ENCODE measurements at places on chromosomes 6 and 20.

- no peak for DNase-seq
Measured at GRCh38 chr6:53492860-53493634, 51.9 kb downstream of the GCLC start.

DNA sequence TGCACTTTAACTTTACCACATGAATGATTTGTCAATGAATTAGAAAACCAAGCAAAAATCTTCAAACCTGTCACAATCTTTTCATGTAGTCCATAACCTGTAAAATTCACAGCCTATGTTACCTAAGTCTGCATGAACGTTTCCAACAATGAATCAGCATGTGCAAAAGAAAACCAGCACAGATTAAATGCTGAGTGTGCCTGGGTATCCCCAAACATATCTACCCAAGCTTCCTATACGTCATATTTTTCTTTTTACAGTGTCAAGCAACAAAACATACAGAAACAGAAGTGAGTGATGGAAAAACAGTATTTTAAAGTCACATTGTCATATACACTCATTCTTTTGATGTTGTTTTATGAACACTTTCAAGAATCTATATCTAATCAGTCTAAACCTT is 713.5 kb downstream of the RFPL4B start:
- DNase-seq: no peak

DNA sequence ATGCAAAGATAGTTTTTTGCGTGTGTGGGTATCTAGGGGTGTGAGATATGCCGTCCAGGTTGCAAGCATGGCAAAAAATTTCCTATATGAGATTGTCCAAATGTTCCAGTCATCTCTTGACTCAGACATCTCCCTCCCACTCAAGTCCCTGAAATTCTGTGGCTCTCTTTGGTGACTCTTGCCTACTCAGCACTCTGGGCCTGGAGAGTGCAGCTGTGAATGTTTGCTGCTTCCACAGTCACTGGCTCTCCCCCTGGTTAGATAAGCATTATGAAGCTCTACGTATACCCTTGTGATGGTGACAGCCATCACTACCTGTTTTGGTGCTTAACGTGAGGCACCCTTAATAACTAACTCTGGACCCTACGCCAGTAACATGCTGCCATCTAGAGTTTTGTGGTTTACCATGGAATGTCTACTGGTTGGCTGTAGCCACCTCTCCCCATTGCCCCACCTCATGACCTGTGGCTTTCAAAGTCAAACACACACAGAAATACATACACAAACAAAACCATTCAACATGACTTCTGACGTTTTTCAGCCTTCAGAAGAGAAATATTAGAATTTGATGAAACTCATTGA is 621.9 kb upstream of the CITED2 start:
- DNase-seq: no peak

DNA sequence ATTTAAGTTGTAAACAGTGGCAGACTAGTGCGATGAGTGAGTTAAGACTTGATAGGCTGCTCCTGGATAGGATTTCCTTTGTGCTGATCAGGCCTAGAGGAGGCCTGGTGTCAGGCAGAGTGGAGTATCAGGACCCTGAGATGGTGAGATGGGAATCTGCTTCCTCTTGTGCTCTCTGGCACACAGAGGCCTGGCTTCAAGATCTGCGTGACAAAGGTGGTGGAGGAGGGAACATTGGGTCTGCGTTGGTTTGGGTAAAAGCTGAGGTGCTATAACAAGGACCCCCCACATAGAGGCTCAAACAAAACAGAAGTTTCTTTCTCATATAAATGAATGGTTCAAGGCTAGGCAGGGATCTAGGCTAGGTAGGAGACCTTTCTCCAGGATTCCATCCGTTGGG is 20.3 kb downstream of the SCAND1 start:
- DNase-seq: no peak

- no peak for DNase-seq
Measured at GRCh38 chr6:18609715-18610114, 222.6 kb downstream of the RNF144B start.

- no peak for DNase-seq
Measured at GRCh38 chr6:16292942-16293341, 54.6 kb downstream of the GMPR start.

GRCh38 chr6:133101790-133102189 is 139.4 kb upstream of the EYA4 start:
- DNase-seq: no peak

GRCh38 chr6:119162134-119162775 is 83.8 kb upstream of the FAM184A start:
- no peak for DNase-seq

- no peak for DNase-seq
Measured at GRCh38 chr20:5077761-5078387, 41.9 kb downstream of the PCNA start.

DNA sequence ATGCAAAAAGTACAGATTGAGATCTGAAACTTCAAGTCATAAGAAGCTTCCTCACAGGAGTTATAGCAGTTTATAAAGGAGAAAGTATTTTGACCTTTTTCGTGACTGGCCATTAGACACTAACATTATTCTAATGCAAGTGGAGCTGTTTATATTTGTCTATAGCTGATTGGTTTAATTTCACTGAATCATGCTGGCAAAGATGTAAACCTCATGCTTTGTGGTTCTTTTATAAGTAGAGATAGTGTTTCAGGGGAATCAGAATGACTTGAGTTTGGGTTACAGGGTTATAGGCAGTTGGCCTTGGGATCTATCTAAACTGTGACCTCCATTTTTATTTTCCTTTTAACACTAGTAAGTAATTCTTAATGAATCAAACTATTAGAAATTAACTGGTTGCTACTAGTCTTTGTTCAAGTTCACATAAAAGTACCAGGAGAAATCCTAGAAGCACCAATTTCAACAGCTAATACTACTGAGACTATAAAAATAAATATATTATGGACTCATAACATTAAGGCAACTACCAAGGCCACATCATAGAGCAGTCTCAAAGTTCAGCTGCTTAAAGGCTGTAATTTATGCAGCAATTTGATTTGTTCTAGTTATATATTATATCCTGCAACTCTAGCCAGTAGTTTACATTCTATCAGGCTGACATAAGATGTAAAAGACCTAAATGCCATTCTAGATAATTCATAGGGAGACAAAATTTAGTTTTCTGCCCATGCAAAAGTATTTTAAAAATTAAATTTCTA is 94.0 kb downstream of the RNGTT start:
- no peak for DNase-seq

DNA sequence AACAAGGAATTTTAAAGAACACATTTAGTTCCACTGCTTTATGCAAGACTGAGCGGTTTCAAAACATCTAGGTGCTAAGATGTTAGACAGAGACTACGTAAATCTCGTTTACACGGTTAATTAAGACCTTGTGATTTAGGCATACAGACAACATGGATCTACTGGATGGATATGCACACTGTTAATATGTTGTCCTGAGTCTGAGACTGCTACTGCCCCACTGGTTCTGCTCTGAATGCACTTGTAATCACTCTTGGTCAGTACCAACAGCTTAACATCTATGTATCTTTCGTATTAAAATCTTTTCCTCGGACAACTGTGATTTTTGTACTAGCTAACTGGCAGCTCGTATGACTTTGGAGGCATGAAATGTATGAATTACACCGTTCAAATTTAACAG is 3.1 kb downstream of the MAN1A1 start:
- DNase-seq: no peak

GRCh38 chr6:109383438-109383940 is 1.2 kb upstream of the CD164 start:
- no peak for DNase-seq

DNA sequence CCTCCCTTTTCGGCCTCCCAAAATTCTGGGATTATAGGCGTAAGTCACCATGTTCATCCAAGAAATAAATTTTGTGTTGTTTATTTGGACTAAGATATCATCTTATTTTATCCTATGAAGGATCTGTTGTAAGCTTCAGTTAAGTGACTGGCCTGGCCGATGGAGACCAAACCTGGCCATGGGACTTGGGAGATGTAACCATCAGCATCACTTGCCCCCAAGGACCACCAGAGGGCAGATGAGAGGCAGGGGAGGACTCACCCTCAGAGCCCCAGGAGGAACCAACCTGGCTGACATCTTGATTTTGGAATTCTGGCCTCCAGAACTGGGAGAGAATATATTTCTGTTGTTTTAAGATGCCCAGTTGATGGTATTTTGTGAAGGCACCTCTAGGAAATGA is 266.7 kb downstream of the CDH26 start:
- DNase-seq: no peak

DNA sequence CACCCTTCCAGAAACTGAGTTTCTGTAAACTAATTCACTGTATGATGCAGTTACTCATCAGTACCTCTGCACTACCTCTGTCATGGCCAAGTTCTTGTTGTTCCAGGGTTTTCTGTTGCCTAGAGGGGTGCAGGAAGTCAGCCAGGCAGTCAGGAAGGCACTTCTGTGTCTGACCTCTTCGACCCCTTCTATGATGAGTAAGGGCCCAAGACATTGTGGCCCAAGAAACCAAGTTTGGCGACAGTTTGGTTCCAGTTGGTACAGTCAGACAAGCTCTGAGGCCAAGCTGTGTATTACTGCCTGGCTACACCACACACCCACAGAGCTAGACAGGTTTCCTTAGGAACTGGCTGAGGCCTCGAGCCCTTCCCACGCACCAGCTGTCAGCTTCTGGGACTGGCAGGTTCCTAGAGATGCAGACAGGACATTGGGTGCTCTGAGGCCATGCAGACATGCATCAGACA is 41.2 kb downstream of the TRAF3IP2 start:
- no peak for DNase-seq

DNA sequence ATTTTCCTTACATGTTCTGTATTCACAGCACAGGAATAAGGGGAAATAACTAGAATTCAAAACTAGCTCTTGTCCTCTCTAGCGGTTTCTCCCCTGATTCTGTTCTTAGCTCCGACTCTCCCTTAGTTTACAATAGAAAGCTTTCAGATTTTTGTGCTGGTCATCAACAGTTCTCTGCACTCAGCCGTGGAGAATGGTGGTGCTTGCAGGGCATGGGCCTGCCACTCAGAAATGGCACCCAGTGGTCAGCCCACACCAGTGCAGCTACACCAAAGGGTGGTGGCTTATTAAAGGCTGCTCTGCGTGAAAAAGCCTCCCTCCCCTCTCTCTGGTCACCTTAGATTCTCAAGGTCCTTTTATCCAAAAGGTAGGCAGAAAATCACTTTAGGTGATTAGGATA is 123.5 kb downstream of the SASH1 start:
- no peak for DNase-seq

DNA sequence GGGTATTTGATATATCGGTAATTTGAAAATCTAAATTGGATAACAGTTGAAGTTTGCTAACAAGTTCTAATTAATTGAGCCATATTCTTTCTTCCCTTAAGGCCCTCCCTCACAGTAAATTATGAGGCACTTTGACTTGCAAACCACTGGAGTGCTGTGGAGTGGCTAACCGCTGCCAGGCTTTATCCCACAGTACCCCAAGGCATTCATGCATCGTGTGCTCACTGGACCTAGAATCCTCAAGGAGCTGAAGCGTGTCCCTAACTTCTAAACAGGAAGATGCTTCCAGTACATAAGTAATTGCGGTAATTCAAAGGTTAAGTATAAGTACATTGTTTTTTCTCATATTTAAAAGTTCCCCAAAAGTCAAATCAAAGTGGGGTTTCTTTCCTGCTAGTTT is 499.9 kb downstream of the TFAP2A start:
- no peak for DNase-seq

DNA sequence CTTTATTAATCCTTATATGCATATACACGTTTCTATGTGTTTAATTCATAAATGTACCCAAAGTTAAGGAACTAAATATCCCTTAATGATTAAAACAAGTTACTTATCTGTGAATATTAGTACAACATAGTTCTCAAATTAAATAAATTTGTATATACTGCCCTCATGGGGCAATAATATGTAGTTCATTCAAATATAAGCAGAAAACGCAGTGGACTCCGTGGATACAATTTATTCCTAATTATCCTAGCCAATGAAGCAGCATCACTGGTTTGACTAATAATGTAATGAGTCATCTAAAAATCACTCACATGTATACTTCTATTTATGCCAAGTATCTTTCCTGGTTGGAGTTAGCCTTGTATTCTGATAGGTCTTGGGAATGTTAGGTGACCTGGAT is 111.6 kb downstream of the TBC1D32 start:
- no peak for DNase-seq

- no peak for DNase-seq
Measured at GRCh38 chr6:39834866-39835265, 42.7 kb downstream of the DAAM2 start.

GRCh38 chr6:151001387-151002056 is 136.0 kb downstream of the MTHFD1L start:
- no peak for DNase-seq

DNA sequence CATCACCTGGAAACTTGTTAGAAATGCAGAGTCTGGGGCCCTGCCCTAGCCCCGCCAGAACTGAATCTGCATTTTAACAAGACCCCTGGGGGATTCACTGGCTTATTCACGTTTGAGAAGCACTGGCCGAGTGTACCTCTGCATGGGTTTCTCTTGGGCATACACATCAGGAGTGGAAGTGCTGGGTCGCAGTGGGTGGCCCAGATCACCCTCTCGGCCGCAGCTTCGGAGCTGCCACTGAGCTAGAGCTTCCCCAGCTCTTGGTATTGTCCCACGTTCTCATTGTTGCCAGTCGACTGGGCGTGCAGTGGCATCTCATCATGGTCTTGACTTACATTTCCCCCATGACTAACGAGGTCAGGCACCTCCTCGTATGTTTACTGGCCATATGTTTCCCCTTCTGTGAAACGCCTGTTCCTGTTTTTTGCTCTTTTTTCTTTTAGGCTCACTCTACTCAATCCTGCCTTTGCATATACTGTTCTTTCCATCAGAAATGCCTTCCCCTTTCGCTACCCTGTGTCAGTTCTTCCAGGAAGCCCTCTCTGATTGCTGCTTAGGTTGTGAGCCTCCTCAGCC is 3.0 kb upstream of the DLGAP4 start:
- no peak for DNase-seq

DNA sequence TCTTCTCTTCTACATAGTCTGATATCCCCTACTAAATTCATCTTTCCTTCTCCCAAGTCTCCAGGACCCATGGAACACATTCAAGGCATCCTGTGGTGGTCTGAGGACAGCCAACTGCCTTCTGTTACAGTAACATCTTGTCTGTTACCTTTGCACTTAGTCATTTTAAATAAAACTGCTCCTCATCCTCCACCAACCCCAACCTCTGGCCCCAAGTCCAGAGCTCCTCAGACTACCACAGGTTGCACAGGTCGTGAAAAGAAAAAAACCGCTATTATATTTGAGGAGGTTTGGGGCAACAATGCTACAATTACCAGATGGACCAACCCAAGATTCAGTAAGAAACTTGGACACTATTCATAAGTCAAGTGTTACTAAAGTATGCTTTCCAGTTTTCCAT is 49.9 kb downstream of the MAN1A1 start:
- no peak for DNase-seq
